ENCODE measurements at places on chromosomes 16 and 17. TPM values are rescaled to one million over a fixed set of nuclear protein-coding genes. Genes with fewer than 3 reads are reported as not detected.

Gene NOG
- polyA plus RNA-seq: 0.92 TPM

Gene CDH3
- polyA plus RNA-seq: 5.4 TPM

Gene STAC2
- polyA plus RNA-seq: 1.1 TPM

Gene ZNF385C
- 21.4 TPM for polyA plus RNA-seq

Gene OR2C1
- 0.30 TPM for polyA plus RNA-seq

Gene TEX14
- polyA plus RNA-seq: 96.5 TPM

Gene PSME3
- 135 TPM for polyA plus RNA-seq

- DNase-seq: peak; percentile 77
These were observed 339.8 kb upstream of the PSMD7 start for GRCh38 chr16:73956587-73957494.

- no peak for DNase-seq
These were observed 4.7 kb upstream of the RAB40B start for GRCh38 chr17:82703036-82703745.

GRCh38 chr16:72473631-72474030, 301.7 kb upstream of the PMFBP1 start:
- DNase-seq: no peak

- no peak for DNase-seq
These were observed 3.5 kb downstream of the CTRL start for GRCh38 chr16:67928147-67928546.

DNA sequence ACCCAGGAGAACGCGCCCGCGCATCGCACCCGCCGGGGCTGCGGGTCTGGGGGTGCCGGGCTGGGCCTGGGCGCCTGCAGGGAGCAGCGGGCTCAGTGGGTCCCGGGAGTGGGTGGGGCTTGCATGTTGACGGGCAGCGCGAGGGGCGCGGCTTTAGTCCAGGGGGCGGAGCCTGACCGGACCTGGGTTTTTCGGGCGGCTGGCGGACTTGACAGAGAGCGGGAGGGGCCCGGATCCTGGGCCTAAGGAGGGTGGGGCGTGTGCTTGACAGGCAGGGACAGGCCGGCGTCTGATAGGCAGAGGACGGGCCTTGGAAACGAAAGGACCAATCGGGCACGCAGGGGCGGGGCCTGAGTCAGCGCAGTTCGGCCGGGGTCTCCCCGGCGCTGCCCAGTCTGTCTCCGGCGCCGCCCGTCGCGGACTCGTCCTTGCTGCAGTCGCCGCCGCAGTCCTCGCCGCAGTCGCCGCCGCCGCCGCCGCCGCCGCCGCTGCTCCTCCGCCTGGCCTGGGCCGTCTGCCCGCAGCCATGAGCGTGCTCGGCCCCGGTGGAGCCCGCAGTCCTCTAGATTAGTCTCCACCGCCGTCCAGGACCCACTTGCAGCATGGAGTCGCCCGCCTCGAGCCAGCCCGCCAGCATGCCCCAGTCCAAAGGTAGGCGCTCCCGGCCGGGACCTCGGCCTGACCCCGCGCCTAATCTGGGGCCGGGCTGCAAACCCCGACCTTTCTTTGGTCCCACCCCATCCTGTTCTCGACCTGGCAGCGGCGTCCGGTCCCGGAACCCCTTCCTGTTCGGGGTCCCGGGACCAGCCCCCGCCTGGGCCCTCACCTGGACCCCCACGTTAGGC, at the start of gene MAP2K3:
Gene MAP2K3 (plus strand): TSS at position 393 of the 845 bp plus-strand sequence. CDS start 210 bp downstream, at position 603.
- peak; percentile 100 for DNase-seq
